ENCODE measurements at places on chromosomes 6 and 20.

DNA sequence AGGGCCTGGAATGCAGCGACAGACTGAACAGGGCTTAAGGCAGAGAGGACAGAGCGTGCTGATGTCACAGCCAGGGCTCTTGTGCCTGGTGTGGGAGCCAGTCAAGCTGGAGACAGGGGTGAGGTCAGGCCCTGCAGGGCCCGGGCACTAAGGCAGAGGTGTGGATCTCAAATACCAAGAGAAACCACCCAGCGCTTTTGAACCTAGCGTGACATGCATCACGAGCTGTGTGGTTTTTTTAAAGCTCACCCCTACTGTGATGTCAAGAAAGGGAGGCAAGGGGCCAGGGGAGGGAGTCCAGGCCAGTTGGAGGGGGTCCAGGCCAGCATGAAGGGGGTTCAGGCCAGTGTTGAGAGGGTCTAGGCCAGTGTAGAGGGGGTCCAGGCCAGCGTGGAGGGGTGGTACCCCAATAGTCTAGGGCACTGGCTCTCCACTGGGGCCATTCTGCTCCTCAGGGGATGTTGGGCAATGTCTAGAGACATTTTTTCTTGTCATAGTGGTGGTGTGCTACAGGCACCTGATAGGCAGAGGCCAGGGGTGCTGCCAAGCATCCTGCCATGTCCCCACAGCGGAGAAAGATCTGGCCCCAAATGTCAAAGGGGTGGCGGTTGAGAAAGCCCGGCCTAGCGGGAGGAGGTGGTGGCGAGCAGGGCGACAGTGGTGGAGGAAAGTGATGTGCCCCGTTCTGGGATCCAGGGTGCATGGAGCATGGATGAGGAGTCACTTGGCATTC is 42.6 kb downstream of the RBM38 start:
- no peak for DNase-seq

- DNase-seq, result no peak
These were observed 10.9 kb upstream of the MRS2 start for GRCh38 chr6:24391756-24392405.

GRCh38 chr6:106118835-106119431 is 32.8 kb downstream of the PRDM1 start:
- no peak for DNase-seq

- no peak for DNase-seq
These were observed 571.5 kb upstream of the CDH4 start for GRCh38 chr20:60680554-60680953.

GRCh38 chr6:20773822-20774221 is 239.6 kb downstream of the CDKAL1 start:
- DNase-seq, result no peak

- no peak for DNase-seq
These were observed 18.9 kb upstream of the CCM2L start for GRCh38 chr20:31991339-31991705.

- DNase-seq, result no peak
These were observed 265.6 kb downstream of the SMOC2 start for GRCh38 chr6:168706471-168707177.

DNA sequence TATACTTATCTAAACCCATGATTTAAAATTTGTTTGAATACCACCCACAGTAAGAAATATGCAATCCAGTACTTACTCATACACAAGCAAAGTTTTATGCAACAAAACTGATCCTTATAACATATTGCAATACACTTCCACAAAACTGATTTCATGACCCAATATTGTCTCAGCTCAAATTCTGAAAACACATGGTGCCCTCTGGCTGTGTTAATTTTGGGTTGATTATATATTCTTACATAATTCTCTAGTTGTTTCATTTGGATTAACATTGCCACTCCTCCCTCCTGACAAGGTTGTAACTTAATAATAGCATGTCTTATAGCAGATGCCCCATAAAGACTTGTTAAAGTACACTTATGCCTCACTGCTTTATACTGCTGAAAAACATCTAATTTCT is 73.0 kb upstream of the TULP1 start:
- DNase-seq, result no peak

- no peak for DNase-seq
These were observed 63.1 kb downstream of the SLX4IP start for GRCh38 chr20:10498200-10498599.

- no peak for DNase-seq
These were observed 347.6 kb upstream of the IMPG1 start for GRCh38 chr6:76420094-76420493.

DNA sequence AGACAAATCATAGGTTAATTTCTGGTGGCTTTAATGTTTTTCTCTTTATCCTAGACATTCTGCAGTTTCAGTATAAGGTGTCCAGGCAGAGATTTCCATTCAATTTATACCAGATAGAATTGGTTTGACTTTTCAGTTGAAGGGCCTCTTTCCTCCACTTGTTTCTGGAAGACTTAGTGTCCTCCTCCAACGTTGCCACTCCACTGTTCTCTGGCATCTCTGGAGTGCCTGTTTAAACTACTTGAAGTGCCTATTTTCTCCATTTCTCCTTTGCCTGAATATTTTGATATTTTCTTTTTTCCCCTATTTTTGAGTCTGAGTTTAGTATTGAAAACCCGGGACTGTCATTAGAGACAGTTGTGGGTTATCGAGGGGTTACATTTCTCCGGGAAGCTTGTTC is 27.7 kb downstream of the EDN3 start:
- DNase-seq, result no peak

GRCh38 chr6:167832497-167833395 is 6.0 kb downstream of the AFDN start:
- no peak for DNase-seq

GRCh38 chr20:47317127-47317895 is 39.2 kb downstream of the ZMYND8 start:
- DNase-seq, result peak; percentile 70

DNA sequence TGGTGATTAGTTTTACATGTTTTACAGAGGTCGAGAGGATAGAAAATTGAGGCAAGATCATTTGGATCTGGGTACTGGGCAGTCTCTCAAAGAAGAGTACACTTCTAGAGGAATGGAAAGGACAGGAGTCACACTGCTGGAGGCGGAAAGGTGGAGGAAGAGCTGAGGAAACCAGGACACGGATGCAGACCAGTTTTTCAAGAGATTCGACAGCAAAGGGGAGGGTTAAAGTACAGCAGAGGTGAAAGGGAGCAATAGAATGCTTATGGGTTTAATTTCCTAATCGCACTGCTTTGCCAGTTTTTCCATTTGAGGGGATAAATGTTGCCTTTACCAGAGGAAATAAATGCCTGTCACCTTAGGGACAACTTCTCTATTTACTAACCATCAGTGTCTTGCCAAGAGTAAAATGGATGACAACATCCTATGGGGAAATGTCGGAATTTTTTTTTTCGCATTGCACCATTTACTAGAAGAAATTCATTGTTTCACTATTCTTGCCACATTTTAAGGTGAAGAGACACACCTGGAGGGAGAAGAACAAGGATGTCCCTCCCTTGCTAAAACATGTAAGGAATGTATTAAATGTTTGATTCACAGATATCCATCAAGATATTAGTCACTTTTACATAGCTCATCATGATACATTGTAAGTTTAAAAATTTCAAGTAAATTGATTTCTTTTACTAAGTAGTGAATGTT is 226.6 kb downstream of the COL12A1 start:
- peak; percentile 67 for DNase-seq

DNA sequence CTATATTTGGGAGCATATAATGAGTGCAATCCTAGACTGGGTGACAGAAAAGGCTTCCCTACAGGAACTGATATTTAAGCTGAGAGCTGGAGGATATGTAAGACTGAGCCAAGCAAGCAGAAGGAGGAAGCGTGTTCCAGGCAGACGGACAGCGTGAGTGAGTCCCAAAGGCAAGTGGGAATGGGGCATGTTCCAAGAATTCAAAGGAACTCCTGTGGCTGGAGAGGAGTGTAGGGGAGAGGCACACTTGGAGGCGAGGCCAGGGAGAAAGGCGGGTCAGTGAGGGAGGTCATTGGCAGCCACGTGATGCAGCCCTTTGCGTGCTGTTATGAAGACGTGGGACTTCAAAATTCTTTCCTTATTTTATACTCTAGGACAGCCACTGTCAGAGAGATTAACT is 27.9 kb upstream of the SGK1 start:
- no peak for DNase-seq

GRCh38 chr6:142929751-142930358 is 15.1 kb downstream of the HIVEP2 start:
- DNase-seq, result no peak

GRCh38 chr20:58705208-58705926 is 12.8 kb downstream of the NPEPL1 start:
- DNase-seq, result no peak

- no peak for DNase-seq
These were observed at the start of gene GCNT2 for GRCh38 chr6:10521104-10521808. GCNT2 (plus strand) TSS chr6:10521351; CDS start chr6:10528912, 7,561 bp downstream.

DNA sequence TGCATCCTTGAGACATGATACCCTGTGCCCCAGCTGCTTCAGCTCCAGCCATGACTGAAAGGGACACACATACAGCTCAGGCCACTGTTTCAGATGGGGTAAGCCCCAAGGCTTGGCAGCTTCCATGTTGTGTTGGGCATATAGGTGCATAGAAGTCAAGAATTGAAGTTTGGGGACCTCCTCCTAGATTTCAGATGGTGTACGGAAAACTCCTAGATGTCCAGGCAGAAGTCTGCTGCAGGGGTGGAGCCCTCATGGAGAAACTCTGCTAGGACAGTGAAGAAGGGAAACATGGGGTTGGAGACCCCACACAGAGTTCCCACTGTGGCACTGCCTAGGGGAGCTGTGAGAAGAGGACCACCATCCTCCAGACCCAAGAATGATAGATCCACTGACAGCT is 1379.0 kb upstream of the MAP3K7 start:
- DNase-seq, result no peak

DNA sequence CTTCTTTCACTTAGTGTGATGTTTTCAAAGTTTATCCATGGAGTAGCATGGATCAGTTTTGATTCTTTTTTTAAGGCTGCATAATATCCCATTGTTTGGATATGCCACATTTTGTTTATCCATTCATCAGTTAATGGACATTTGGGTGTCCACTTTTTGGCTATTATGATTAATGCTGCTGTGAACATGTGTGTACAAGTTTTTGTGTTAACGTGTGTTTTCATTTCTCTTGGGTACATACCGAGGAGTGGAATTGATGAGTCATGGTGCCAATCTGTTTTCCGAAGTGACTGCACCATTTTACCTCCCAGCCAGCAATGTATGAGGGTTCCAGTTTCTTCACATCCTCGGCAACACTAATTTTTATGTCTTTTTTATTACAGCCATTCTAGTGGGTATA is 78.4 kb upstream of the CCDC28A start:
- no peak for DNase-seq

DNA sequence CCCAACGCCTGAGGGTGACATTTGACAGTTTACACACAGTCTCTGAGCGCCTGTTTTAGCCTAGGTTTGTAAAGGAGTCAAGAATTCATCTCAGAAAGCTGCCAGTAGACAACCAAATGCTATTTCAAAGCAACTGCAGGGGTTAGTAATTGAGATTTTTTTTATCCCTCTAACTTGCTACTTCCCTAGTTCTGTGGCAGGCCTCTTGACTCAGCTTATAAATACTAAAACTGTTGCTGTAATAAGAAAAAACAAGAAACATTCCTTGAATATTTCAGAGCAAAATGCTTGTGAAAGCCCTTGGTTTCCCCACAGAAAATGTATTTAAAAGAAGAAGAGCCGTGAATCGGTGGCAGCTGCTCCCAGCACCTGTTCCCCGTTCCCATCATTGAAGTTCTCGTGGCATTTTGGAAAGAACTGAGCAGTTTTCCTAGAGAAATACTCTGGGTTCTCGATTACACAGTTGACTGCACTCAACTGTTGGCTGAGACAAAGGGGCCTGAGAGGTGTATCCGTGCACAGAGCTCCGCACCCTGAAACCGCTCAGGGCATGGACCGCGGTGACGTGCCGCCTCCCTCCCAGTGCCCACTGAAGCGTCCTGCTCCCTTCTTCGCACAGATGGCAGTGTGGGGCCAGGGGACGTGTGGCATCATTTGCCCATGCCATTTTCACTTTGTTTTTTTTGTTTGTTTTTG is 20.9 kb downstream of the DLL1 start:
- peak; percentile 12 for DNase-seq

- DNase-seq, result no peak
These were observed 83.3 kb upstream of the PDE10A start for GRCh38 chr6:165746331-165746730.

DNA sequence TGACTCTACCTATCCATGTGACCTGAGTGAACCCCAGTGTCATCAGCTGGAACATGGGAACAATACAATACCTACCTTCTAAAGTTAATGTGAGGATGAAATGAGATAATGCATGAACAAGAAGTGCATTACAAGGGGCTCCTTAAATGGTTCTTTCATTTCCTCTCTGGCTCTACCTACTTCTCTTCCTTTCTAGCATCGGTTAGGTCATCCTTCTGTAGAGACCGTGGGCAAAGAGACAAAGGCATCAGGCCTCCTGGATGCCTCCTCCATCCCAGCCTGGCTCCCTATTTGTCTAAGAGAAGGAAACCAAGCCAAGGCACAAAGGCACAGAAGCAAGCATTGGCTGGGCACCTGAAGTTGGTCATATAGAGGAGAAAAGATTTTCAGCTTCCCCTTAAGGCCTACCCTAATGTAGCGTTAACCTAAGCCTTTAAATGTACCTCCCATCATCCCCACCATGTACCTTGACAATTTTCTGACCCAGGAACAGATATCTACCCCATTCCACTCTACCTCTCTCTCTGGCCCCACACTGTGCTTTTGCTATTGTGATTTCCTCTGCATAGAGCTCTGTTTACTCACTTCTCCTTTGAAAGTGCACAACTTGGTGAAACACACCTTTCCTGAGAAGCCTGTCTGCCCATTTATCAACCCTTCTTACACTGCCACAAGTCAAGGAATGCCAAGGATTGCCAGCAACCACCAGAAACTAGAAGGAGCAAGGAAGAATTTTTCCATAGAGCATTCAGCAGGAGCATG is 86.6 kb downstream of the GCLC start:
- DNase-seq, result no peak

DNA sequence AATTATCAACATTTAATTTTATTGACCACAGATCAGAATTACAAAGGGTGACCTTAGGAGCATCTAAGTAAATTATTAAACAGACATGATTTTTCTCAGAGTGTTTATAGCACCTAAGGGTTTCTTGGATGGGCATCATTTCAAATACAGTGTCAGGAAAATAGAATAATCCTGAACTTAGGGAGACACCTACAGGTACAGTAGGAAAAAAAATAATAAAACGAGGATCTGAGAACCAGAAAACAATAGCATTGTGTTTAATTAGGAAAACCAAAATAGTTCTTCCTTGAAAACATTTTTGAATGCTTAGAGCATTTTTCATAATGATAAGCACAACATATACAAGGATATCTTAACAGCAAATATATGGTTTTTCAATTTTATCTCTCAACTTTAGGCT is 39.2 kb downstream of the MMUT start:
- no peak for DNase-seq

GRCh38 chr6:129565811-129566210 is 144.2 kb downstream of the ARHGAP18 start:
- no peak for DNase-seq

DNA sequence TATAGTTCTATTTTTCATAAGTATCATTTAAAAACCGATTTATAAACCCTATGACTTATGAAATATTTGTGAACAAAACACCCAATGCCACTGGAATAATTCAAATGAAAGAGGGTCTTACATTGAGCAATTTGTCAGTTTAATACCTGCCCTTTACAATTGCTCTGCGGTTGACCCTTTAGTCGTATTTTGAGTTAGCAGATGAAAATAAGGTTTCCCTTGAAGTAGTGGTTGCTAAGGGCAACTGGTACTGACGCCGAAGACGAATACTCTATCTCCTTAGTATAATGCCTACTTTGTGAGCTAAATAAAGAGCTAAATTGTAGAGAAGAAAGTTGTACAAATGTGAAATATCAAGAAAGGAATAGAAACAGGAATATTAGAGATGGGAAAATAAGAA is 69.4 kb downstream of the KCNQ5 start:
- DNase-seq, result no peak

Measured in trophoblast cell (in vitro differentiated cells and primary cell).